ENCODE measurements at places on chromosomes 7 and 10.

- DNase-seq, result no peak
Observed at GRCh38 chr7:139827042-139827441, 2.0 kb upstream of the TBXAS1 start.

- DNase-seq, result no peak
Observed at GRCh38 chr7:18995270-18995671, 122.2 kb downstream of the TWIST1 start.

DNA sequence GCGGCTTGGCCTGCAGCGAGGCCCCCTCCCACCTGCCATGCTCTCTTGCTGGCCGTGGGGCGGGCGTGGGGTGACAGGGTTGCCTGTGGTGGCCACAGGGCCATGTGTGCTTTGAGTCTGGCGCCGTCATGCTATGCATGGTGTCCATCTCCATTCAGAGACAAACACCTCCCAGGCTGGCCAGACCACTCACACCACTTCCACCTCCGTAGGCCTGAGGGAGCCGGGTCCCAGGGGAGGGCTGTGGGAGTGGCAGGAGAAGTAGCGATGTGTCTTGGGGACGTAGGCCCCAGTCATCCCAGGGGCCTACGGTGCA lies 65.5 kb downstream of the DNAJB6 start:
- DNase-seq, result no peak

- DNase-seq, result no peak
Observed at GRCh38 chr7:77265666-77266065, 66.0 kb upstream of the FGL2 start.

DNA sequence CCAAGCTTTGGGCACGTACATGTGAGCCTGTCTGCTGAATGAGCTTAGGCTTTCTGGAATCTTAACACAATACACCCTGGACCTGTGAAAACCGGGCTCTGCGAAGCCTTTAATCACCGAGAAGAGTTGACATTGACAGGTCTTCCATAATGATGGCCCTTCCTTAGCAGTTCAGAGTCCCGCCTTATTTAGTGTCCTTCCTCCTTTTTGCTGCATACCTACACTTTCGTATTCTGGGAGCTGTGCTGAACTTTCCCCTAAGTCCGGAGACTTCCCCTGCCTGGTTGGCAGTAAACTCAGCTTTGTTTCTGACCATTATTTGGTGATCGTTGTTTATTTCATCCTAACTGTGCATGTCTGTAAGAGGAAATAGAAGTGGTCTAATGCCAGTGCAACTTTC lies 212.0 kb downstream of the CAMK1D start:
- no peak for DNase-seq

DNA sequence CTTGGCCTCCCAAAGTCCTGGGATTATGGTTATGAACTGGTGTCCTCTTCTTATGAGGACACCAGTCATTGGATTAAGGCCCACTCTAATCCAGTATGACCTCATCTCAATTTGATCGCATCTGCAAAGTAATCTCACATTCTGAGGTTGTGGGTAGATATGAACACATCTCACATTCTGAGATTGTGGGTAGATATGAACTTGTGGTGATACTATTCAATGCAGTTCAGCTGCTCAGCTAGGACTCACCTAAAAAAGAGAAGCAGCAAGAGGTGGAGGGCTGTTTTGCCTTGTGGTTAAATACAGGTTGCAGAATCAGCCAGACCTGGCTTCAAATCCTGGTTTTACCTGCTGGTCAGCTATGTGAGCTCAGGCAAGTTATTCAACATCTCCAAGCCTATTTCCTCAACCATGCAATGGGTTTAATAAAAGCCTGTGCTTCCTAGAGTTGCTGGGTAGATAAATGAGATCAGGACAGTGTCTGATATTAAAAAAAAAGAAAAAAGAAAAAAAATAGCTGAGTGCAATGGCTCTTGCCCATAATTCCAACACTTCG lies 8.5 kb upstream of the BAG3 start:
- no peak for DNase-seq

- no peak for DNase-seq
Observed at GRCh38 chr7:10075866-10076265, 897.8 kb upstream of the PHF14 start.

- DNase-seq, result no peak
Observed at GRCh38 chr7:46707973-46708372, 786.9 kb upstream of the IGFBP3 start.

DNA sequence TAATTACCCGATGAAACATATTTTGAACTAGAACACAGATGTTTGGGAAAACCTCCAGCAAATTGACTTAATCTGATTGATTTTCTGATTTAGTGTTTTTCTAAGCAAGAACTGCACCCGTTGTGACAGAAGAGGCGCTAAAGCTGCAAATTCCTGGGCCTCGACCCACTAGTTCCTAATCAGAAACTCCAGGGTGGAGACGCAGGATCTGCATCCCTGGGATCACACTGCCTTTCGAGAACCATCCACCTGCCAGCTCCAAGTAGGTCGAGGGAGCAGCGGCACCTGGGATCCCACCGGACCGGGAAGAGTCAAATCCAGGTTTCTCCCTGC lies 136.8 kb upstream of the CDCA7L start:
- DNase-seq, result no peak

DNA sequence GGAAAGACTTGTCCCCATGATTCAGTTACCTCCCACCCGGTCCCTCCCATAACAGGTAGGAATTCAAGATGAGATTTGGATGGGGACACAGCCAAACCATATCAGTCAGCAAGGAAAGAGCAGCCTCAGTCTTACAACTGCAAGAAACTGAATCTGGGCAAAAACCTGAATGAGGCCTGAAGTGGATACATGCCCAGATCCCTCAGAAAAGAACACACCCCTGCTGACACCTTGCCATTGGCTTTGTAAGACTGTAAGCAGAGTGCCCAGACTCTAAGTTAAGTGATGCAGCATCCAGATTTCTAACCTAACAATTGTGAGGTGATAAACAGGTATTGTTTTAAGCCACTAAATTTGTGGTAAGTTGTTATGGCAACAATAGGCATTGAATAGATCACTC lies 670.8 kb downstream of the SORCS1 start:
- DNase-seq, result no peak

GRCh38 chr10:110498087-110498981 lies 627 bp downstream of the DUSP5 start:
- DNase-seq, result peak; percentile 53

- no peak for DNase-seq
Observed at GRCh38 chr10:50882540-50882983, 2.9 kb downstream of the A1CF start.

- DNase-seq, result no peak
Observed at GRCh38 chr10:33660329-33660728, 325.9 kb upstream of the NRP1 start.

- no peak for DNase-seq
Observed at GRCh38 chr10:95516774-95517373, 44.3 kb downstream of the SORBS1 start.

GRCh38 chr10:103855852-103856796 lies 748 bp upstream of the SH3PXD2A start:
- DNase-seq, result no peak

DNA sequence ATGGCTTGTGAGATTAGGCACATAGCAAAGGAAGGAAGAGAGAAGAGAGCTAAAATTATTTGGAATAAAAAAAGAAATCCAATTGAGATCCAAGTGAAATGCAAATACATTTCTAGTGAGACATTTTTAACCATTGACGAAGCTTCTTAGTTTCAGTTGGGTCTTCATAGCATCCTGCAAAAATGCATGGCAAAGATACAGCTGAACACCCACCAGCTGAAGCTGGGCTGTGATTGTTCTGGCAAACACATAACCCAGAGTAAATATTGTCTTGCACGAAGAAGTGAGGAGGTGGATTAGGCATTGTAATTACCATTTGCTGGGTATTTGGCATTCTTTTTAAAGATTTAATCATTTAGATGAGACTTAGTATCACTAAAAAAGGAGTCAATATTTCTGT lies 409.4 kb downstream of the GRM8 start:
- DNase-seq, result no peak

GRCh38 chr7:112130729-112131410 lies 75.3 kb downstream of the DOCK4 start:
- DNase-seq, result no peak

DNA sequence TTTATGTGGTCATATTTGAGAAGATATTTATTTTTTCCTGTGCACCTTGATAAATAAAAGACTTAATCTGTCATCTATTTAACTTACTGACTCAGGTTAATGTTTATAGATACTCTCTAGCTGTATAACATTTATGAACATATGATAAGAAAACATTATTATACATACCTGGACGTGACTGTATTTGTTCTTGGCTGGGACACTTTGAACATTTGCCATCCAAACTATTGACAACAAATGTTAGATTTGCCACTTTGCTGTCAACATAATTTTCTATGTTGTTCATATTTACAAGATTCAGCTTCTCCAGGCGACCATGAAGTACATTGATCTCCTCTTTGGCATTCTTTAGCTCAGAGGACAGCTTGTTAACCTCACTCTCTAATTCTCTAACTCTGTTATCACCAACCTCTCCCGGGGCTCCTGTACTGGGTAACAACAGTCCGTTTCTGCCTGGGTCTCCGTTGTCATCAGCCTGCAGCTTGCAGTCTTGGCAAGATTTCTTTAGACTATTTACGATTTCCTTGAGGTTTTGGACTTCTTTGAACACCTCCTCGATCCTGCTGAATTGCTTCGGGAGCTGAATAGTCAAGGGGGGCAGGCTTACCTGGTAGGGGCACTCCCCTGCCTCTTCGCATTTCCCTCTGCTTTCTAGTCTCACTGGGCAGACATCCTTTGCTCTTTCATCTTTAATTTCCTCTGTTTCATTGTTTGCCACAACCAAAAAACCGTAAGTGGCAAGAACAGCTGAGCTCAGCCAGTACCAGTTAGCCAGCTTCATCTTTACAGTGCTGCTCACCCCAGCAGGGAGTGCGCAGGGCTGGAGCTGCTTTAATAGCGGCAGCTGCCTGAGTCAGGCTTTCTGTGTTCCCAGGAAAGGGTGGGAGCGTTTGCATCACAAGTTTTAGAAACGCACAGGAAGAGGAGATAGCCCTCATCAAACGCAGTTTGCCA lies at the start of gene FGL2:
Gene FGL2 (minus strand): TSS at position 807 of the 954 bp plus-strand sequence. CDS start 26 bp downstream, at position 781.
- DNase-seq, result peak; percentile 19

- DNase-seq, result no peak
Observed at GRCh38 chr10:86234541-86235270, 131.9 kb downstream of the GRID1 start.

- no peak for DNase-seq
Observed at GRCh38 chr7:134818613-134819345, 39.3 kb downstream of the CALD1 start.

DNA sequence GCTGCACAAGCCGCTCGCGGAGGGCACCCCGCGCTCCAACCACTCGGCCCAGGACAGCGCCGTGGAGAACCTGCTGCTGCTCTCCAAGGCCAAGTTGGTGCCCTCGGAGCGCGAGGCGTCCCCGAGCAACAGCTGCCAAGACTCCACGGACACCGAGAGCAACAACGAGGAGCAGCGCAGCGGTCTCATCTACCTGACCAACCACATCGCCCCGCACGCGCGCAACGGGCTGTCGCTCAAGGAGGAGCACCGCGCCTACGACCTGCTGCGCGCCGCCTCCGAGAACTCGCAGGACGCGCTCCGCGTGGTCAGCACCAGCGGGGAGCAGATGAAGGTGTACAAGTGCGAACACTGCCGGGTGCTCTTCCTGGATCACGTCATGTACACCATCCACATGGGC lies 50.0 kb downstream of the FIGNL1 start:
- no peak for DNase-seq

- no peak for DNase-seq
Observed at GRCh38 chr7:55591282-55591931, 19.1 kb upstream of the VOPP1 start.

DNA sequence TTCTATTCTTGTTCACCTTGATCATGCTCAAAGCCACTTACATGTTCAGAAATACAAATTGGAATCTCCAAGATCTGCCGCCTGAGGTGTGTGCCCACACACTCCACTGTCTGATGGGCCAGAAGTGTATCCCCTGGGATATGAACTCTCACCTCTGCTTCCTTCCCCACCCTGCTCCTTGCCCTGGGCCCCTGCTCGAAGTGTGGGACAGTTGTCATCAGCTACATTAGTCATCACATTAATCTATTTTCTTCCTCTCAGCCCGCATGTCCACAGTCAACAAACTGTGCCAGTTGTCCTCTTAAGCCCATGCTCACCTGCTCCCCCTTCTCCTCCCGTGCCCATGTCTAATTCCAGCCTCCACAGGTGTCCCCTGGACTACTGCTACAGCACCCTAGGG lies 154.7 kb downstream of the PTPN20 start:
- no peak for DNase-seq

All from activated effector memory CD4-positive, alpha-beta T cell treated with Interleukin-2 at 50 U/mL for 16 hours (primary cell).